ENCODE measurements at places on chromosomes 5 and 9.

GRCh38 chr9:87401681-87402080, 96.0 kb upstream of the DAPK1 start:
- DNase-seq, result no peak

- no peak for DNase-seq
These were observed 5.5 kb downstream of the JAKMIP2 start for GRCh38 chr5:147776989-147777388.

DNA sequence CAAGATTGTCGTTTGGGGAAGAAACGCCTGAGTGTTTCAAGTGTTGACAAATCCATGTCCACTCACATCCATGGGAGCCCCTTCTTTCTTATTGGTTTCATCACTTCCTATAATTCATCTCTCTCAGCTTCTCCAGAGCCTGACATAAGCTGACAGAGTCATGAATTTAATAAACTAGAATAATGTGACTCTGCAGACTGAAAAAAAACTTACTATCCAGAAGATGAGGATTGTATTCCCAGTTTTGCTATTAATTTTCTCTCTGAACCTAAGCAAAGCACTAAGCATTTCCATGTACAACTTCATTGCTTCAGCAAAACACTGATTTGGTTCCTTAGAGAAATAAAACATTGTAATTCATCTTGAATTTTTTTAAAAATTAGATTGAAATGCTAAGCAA, 691.8 kb downstream of the MTRR start:
- no peak for DNase-seq

DNA sequence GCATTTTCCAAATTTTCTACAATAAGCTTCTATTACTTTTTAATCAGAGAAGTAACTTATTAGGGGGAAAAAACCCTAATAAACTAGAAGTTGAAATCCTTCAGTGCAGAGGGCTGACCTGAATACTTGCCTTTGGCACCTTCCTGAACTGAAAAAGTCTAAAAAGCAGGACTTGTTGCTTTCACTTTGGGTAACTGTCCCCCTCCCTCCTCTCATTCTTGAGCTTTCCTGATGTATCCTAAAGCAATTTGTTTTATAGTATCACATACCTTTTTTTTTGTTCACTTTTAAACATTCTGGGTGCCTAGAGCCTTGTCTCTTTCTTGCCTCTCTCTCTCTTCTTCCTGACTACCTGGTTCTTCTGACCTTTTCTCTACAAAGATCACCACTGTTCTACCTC, 64.0 kb upstream of the ERBIN start:
- no peak for DNase-seq
